ENCODE measurements at places on chromosomes 7 and 10.

DNA sequence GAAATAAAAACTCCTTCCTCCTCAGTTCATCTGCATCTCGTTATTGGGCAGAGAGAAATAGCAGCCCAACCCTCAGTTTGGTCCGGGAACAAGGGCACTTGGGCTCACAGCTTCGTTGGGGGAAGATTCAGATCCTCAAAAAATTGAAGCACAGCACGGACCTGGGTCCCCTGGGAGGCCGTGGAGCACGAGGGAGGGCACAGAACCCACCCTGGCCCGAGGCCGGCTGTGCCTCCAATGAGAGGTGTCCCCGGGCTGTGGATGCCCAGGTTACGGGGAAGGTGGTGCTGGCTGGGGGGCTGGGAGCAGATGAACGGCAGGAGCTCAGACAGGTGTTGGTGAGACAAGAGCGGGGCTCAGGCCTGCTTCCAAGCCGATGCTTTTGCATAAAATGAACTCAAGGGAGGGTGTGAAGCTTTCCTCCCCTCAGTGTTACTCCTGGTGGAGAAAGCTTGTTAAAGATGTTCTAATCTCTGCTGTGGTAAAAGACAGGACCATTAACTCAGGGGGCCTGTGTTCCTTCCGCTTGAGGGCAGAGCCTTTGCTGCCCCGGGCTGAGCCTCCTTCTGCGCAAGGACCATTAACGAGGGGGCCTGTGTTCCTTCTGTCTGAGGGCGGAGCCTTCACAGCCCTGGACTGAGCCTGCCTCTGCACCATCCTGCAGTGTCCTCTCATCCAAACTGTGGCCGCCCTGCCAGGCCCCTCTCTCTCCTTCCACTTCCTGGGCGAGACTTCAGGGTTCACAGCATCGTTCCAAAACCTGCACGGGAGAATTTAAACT, 302.2 kb downstream of the ADARB2 start:
- DNase-seq: no peak

- DNase-seq: no peak
Measured at GRCh38 chr10:5142199-5142598, 42.8 kb downstream of the AKR1C8 start.

DNA sequence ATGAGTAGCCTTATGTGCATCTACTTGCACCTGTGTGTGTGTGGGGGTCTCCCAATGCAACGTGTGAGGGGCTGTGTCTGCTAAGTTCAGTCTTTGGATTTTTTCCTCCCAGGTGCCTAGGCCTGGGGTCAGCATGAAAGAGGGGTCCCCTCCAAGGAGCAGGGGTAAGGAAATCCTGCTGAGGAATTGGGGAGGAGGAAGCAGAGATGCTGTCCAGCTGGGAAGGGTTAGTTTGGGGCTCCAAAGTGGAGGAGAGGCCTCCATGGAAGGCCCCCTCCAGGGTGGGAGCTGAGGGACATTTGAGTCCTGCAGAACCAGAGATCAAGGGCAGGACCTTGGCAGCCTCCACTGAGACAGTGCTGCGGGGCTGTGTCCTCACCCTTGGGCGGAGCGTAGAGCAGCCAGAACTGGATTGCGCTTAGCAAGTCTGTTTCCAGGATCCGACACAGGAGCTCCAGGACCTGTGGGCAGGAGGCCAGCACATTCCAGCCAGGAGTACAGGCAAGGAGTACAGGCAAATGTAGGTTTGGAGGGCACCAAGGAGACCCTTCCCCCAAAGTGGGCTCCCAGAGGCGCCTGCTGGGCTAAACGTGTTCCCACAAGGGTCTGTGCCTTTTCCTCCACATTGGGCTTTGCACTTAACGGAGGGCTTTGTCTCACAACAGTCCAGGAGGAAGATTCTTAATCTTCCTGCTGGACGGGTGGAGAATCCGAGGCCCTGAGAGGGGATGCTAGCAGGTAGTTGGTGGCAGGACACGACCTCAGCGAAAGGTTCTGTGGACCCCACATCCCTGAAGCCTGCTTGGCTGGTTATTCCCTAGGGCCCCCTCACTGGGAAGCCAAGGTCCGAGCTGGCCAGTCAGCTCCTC, 10.1 kb downstream of the TBATA start:
- no peak for DNase-seq

DNA sequence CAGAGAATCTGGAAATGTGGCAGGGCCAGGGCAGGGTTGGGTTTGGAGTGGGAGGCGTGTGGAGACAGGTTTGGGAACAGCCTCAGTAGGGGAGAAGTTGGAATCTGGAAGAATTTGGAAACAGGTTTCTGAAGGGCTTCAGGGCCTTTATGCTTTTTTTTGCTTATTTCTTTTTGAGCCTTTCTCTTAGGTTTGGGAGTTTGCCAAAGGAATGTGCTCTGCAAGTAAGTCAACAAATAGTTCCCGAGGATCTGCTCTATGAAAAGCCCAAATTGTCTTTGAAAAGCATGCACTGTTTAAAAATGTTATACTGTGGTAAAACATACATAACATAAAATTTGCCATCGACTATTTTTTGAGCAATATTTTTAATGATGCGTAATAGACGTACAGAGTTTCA, 86.7 kb upstream of the ADRB1 start:
- DNase-seq: no peak

DNA sequence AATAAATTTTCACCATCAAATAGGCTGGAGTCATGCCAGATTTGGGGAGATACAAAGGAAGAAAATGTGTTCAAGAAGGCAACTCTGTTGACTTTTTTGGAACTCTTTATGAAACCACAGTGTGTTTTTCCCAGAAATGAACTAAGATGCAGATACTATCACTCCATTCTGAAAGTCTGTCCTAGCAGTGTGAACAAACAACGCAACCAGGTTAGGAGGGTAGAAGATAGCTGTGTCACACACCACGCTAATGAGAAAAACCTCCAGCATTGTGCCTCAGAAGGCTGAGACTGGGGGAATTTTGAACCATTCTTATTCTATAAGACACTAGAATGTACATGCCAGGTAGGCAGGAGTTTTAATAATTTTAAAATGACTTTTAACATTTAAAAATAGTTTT, 15.9 kb upstream of the ATP6V0A4 start:
- DNase-seq: no peak

DNA sequence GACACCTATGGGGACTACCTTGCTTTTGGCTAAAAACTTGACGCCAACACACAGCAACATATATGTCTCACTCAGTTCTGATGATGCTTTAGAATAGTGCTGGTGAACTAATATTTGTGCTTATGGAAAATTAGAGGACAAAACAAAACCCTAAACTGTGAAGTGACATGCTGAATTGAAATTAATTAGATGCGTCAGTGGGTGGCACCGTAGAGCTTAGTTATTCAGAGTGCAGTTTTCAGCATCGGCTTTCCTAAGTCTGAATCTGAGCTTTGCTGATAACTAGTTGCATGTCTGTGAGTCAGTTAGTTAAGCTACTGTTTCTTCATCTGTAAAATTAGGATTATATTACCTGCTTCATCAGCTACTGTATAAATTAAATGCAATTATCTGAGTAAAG, 245.0 kb upstream of the SORCS1 start:
- DNase-seq: no peak

DNA sequence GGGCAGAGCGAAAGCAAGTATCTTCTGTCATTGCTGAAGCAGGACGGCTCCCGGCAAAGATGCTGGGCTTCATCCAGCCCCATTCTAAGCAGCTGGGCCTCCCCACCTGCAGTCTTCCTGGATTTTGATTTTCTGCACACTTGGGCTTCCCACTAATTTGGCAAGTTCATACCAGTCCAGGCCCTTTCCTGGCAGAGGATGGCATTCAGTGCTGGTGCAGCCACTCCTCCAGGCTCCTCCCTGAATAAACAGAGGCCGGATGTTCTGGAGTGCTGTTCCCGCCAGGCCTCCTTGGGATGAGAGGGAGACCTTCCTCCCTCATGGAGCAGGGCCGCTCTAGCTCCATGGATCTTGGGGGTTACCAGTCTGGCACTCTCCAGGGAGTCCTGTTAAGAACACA, 3.4 kb downstream of the BAG3 start:
- DNase-seq: no peak

DNA sequence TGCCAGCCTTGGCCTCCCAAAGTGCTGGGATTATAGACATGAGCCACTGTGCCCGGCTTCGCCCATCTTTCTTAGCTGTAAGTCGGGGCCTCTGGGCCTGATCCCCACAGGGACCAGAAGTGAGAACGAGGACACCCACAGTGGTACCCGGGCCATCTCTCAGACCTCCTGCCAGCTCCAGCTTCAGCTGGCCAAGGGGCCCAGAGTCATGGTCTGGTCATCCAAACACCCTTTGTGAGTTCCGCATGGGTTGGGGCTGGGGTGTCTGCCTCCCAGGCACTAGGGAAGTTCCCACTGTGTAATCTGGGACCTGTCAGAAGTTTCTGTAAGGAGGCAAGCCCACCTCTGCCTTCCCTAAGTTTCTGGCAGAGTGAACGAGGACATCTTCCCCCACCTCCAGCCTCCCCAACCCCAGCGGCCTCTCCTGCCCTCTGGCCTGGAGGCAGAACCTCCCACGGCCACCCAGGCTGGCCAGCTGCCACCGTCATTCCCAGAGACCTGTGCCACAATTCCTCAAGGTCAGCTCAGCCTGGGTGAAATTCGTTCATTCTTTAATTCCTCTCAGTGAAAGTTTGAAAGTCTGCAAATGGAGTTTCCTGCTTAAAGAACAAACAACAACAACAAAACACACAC, 19.5 kb upstream of the FOXL3 start:
- no peak for DNase-seq

DNA sequence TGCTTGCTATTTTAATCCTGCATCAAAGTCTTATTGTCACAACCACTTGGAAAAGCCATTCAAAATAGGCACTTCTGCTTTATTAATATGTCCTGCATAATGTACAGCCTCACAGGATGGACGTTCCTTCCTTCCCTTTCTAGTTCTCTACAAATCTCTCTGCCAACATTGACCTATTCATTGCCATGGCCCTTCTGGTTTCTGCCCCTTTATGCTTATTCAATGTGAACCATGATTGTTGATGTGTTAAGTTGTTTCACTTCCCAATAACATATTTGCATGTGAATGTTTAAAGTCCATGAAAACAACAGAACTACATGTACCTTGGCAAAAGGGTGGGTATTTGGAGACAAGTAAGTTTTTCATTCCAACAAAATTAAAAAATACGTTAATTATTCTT, 45.7 kb downstream of the COL28A1 start:
- DNase-seq: no peak

DNA sequence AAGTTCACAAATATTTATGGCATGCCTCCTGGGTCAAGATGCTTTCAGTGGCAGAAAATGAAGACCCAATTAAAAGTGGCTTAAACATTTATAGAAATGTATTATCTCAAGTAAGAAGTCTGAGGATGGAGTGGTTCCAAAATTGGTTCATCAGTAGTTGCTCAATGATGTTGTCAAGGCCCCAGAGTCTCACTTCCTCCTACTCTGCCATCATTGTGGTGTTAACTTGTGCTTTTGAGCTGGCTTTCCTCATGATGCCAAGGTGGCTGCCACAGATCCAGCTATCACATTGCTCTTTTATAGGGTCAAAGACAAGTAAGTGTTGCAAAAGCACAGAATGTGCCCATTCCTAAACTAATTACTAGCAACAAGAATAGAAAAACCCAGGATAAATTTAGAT, 404.6 kb upstream of the NRP1 start:
- DNase-seq: no peak

- no peak for DNase-seq
Measured at GRCh38 chr10:101565370-101565900, 22.6 kb downstream of the POLL start.

DNA sequence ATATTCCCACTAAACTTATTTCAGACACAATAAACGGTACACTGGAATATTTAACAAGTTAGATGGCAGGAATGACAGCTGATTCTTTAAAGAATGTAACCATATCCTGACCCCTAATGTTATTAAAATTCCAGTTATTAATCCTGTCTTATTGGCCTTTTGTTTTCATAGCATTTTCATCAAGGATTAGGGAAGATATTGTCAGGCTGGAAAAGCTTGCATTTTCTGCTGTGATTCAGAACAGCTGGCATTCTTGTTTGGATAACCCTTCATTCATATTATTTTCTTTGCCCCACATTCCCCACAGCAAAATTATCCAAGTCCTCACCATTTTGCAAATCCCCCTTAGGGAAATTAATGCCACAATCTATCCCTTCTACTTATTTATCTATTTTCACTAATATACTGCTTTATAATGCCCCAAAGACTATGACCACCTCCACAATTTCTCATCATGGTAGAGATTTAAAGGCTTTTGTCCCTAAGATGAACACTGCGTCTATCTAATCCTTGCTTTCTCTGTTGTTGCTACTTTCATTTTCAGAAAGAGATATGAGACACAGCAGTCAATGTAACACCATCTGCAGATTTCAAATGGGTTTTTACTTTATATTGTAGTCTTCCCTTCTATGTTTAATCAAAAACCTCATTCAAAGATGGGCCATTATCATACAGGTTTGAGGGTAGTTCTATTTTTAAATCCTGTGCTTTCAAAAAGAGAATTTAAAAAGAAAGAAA, 475.1 kb downstream of the PARD3 start:
- no peak for DNase-seq

GRCh38 chr10:98023024-98023423, 7.4 kb downstream of the CRTAC1 start:
- DNase-seq: no peak

DNA sequence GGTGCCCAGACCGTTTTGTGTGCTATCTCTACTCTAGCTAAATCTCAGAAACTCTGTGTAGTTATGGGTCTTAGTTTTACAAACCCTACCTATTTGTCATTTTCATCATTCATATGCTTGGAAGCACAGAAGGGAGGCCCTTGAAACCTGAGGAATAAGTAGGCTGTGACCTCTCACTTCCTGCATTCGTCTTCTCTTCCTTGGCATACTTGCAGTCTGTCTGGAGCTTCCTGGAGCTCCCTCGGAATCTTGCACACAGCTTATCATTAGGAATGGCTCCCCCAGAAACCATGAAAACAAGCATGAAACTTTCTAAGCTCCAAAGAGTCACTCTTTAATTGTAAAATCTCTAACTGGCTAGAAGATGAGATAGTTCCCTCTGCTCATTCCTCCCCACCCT, 376.9 kb upstream of the MYO3A start:
- DNase-seq: no peak

DNA sequence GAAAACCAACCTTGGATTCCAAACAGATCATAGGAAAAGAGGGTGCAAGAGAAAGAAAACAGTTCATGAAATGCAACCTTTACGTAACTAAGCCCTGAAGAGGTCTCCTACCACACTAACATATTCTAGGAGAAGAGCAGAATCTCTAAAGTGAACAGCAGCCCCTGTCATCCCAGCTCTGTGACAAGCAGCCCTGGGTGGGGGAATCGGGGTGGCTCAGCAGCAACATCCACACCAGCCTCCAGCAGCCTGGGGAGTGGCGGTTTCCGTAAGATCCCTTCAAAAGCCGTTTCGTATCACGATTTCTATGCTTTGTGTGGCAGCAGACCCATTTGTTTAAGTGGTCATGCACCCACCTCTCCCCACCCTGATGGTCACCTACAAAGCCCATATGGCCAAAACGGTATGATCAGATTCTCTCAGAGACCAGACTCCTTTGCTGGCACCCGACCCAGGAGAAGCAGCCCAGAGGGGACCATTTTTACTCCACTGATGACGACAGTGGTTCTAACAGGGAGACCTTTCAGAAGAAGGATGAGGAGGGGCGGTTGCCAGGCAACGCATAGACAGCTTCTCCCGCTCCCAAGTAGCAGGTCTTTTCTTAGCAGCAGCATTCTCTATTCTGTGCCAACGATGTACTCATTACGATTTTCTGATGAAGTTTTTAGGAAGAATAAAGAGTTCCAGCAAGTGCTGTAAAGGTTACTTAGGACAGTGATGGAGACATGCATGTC, 300.6 kb downstream of the DNAJB6 start:
- no peak for DNase-seq

- DNase-seq: no peak
Measured at GRCh38 chr7:64636386-64636785, 29.5 kb upstream of the ZNF107 start.
